ENCODE measurements at places on chromosomes 13 and 19.

GRCh38 chr13:45479661-45480060, 14.9 kb downstream of the COG3 start:
- no peak for DNase-seq

GRCh38 chr13:26132756-26133155, 80.9 kb upstream of the SHISA2 start:
- DNase-seq, result peak; percentile 19

GRCh38 chr19:34686455-34686854, 9.0 kb downstream of the ZNF302 start:
- no peak for DNase-seq

DNA sequence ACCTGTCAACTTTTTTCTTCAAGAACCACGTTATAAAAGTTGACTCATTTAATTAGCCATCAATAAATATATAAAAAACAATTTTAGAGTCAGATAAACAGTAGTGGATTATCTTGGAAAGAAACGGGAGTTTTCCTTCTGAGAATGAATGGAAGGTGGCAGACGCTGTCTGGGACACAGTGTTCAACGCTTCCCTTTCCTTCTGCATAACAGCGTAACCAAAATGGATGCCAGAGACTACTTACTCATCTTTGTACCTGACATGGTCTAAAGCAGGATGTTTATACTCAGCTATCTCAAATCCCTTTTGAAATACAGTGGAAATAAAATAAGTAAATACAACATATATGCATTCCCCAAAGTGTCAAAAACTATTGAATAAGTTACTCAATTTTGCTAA, 195.2 kb downstream of the LHFPL6 start:
- no peak for DNase-seq

GRCh38 chr13:40920826-40921225, 98.3 kb downstream of the ELF1 start:
- no peak for DNase-seq

DNA sequence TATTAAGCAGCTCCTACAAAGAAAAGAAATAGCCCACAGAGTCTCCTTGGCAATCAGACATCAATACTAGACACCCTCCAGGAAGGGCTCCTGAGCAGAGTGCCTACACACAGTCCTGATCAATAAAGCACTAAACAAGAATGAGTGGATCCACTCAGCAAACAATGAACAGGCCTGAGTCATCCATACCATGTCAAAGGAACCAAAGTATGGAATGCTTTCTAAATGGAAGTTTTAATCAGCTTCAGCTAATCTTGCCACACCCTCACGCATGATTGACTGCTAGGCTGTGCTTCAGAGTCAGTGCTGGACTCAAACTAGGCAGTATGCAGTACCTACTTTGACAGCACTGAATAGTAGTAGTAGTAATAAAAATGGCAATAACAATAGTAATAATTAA, 392.7 kb upstream of the HTR2A start:
- DNase-seq, result no peak

DNA sequence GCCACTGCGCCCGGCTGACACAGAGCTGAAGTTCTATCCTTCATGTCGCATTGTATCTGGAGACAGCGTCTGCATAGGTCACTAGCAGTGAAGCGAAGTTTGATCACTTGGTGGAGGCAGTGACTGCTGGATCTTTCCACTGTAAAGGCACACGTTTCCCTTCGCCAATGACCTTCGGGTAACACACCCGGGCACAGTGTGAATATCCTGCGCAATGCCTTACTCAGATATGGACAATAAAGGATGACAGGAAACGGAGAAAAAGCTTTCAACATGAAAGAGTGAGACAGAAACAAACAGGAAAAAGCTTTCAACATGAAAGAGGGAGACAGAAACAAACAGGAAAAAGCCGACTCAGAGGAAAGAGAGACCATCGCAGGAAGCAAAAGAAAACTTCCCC, 17.1 kb downstream of the ARL11 start:
- no peak for DNase-seq
